ENCODE measurements at places on chromosomes 2 and 18.

GRCh38 chr2:155368934-155369333, 670.4 kb downstream of the KCNJ3 start:
- peak; percentile 49 for DNase-seq

GRCh38 chr2:200454927-200455801, 54.7 kb downstream of the KCTD18 start:
- DNase-seq = no peak

DNA sequence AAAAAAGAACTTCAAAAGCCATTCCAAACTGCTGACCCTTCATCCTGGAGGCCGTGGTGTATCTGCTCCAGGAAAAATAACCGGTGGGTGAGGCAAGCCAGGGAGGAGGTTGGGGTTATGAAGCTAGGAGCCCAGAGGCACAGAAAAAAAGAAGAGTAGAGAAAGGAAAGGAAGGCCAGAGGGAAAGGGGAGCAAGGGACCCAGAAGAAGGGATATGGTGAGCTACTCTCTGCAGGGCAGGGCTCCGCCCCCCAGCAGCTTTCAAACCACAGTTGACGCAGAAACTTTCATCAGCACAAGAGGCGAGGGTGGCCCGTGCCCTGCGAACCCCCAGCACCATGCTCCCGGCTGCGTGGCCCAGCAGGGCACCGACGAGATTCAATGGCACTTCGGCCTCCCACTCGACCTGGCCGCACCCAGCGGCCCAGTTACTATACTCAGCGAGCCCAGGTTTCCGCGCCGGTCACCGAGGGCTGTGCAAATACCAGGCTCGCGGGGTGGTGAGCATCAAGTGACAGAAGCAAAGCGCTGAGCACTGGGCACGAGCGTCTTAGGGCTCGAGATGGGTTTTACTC, 665 bp downstream of the MCM6 start:
- DNase-seq = peak; percentile 38

- DNase-seq = no peak
These were observed 314 bp upstream of the SSB start for GRCh38 chr2:169798397-169798717.

- no peak for DNase-seq
These were observed 17.3 kb downstream of the PAX3 start for GRCh38 chr2:222281506-222281905.

DNA sequence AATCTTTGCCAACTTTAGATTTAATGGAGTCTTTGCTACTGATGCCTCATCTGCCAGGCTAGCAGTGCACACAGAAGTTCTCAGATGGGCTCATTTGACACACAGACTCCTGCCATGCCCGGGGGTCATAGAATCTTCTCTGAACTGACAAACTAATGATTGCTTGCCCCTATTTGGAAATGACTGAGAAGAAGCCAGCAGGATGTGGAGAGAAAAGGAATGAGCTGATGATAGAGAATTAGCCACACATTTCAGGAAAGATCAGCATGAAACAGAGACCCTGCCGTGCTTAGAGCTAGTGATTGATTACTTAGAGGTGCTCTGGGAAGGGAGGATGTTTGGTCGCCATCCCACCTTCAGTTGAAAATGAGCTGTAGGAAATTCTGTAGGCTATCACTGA, 178.5 kb downstream of the TPGS2 start:
- no peak for DNase-seq

DNA sequence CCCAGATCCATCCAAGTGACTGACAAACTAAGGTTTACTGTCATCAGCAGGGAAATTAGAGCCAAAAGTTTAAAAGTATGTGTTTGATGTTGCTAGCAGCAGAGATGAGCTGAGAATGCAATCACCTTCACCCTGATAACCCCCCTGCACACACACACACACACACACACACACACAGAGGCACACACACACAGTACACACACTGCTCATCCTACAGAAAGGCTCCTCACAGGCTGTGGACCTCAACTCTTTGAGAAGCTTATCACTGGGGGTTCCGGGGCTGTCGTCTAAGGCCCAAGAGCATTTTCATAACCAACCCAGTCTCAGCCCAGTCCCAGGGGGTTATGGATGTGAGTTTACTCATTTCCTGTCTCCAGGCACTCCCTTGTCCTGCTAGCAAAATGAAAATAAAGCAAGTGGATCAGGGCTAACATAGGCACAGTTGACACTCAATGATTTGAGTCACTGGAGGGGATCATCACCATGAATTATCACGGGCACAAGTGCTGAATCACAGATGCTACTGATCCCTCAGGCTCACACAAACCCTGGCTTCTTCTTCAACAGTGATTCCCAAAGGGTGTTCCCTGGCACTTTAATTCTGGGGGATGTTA, 76.6 kb downstream of the ALK start:
- DNase-seq = no peak

GRCh38 chr18:7830468-7830867, 263.4 kb downstream of the PTPRM start:
- no peak for DNase-seq

GRCh38 chr2:70658476-70658875, 104.8 kb upstream of the TGFA start:
- no peak for DNase-seq

DNA sequence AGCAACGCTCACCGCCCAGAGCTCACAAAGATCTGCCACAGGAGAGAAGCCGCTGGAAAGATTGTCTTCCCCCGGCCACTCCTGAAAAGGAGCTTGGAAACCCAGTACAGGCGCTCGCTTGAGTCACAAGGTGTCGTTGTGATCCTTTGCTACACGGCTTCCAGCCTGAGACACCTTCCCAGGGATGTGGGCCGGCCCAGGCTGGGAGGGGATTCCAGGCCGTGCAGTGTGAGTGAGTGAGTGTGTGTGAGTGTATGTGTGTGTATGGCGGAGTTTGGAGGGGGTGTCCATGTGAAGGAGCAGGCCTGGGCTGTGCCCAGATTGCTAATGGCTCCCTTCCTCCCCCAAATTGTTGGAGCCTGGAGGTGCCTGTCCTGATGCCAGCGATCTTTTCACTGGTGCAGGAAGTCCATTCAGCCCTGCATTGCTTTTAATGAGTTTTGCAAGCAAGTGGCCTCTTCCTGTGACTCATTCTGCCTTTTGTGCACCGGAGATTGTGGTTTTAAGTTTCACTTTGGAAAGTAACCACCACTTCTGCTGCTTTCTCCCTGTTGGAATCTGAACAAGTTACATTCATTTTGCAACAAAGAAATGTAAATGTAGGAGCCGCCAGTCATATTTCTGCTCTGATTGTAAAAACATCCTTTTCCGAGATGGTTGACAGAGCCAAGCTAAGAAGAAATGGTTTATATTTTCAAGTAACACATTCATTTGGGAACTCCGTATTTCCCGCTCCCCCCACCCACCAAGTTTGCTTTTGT, 83.7 kb downstream of the LPIN1 start:
- peak; percentile 88 for DNase-seq

DNA sequence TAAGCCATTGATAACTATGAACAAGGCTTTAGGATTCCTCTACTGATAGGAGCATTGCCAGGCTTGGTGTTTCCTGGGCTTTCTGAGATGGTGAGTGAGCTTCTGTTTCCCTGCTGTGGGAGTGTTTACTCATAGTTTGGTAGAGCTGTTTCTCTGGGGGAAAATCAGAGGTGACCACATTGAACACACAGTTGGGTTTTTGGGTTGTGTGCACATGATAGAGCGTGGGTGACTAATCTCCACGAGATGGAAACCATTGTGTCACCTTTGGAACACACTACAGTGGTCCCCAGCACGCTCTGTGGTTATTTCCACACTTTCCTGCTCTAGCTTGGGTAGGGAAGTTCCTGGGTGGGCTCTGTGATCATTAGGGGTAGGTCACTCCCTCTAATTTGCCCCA, 5.4 kb downstream of the IL1R1 start:
- no peak for DNase-seq

DNA sequence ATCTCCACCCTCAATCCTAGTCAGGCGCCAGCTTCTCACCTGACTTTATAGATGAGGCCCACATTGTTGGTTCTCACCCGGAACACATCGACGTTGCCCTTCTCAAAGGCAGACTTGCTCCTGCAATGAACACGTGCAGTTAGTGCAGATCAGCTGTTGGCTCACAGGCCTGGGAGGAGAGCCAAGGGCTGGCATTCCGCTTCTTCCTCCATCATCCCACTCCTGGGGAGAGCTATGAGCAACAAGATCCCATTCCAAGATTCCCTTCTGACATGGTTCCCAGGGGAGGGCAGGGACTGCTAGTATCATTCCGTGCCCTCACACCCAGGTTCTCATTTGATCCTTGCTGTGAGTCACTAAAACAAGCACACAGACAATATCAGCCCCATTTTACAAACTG, 15.1 kb downstream of the LOXHD1 start:
- no peak for DNase-seq

DNA sequence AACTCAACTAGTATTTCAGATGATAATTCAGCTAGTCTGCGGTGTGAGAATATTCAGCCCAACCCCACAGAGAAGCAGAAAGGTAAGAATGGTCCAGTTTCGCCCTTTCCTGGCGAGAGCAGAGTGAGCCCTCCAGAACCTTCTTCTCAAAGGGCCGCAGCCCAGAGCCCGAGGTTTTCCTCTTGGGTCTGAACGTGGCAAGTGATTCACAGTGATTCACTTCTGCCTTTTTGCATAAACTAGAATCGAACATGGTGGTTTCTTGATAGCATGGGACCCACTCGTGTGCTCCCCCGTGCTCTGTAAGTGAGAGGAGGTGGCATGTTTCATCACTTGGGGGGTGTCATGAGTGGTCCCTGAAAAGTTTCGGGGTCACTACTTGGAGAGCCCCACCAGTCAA, 24.2 kb downstream of the TRAF3IP1 start:
- DNase-seq = no peak

- no peak for DNase-seq
These were observed 3.3 kb downstream of the TWSG1 start for GRCh38 chr18:9337873-9338272.

DNA sequence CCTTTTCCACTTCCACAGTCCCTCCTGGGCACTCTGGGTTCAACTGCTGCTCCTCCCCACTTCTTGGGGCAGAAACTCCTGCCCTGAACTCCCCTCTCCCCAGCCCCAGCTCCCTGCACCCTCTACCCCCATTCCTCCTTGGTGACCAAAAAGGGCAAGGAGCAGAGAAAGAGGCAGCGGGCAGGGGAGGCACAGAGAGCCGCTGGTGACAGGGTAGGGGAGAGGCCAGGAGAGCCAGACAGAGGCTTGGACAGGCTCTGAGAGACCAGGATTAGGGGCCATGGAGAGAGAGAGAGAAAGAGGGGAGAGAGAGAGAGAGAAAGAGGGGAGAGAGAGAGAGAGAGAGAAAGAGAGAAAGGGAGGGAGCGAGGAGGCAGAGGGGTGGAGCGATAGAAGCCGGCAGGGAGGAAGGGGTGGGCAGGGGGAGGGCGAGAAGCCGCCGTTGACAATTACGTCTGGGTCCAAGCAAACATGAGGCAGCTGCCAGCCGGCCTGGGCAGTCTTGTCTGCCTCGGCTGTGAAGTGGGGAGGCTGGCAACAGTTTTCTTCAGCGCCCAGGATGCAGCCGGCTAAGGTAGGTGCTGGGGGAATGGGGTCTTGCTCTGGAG, at the start of gene KCNIP3:
Gene KCNIP3, plus strand, starts transcription at position 468 of the 608 bp plus-strand sequence. Its CDS starts 92 bp downstream, at position 560.
- no peak for DNase-seq

GRCh38 chr2:137771064-137771463, 193.2 kb upstream of the HNMT start:
- DNase-seq = no peak

DNA sequence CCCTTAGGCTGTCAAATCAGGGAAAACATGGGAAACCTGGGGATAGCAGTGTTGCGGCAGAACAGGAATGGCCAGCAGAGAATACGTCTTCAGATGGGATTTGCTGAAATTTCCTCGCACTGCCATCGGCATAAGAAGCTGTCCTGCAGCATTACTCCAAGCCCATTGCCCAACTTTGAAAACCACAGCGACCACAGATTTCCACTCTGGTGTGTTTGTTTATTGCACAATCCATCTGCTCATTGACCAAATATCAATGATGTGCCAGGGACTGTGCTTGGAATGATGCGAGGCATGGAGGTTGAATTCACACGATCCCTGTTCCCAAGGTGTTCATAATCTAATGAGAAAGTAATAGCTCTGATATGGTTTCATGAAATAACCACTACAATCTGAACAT, 383.3 kb upstream of the MYT1L start:
- DNase-seq = no peak

GRCh38 chr2:197130318-197130717, 180.3 kb downstream of the ANKRD44 start:
- DNase-seq = no peak
